Activated T-helper 17 cell treated with anti-CD3 and anti-CD28 coated beads, Interleukin-2, amount 50 U/mL, for 72 hours (primary cell): ENCODE measurements at places on chromosomes 3 and 15. TPM values are rescaled to one million over a fixed set of nuclear protein-coding genes. Genes with fewer than 3 reads are reported as not detected.
A peak's percentile ranks its signal among the peaks of the same experiment; 100 is the strongest.

DNA sequence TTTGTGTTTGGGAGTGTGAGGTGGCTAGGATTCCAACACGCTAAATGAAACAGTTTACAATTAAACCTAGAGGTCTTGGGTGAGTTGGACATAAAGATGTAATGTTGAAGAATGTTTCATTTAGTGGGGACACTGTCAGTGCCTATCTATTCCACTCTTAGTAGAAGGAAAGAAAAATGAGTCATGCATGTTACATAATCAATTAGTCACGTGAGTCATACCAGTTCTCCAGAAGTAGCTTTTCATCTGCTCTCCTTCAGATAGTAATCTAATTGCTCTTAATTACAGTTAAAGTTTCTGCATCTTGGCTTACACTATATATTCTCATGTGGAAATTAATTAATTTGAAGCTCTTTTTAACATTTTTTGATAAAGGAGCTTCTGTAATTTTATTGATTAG is 115.7 kb upstream of the P2RY1 start:
- no peak for ATAC-seq

The LRRK1 gene
- total RNA-seq, result 0.74 TPM

The FES gene
- 98.5 TPM for total RNA-seq

GRCh38 chr3:112089956-112090886 is 4.0 kb downstream of the C3orf52 start:
- no peak for ATAC-seq

GRCh38 chr15:75008629-75009326 is 13.4 kb downstream of the SCAMP5 start:
- ATAC-seq, result no peak

The PIF1 gene
- total RNA-seq, result 53.1 TPM

GRCh38 chr15:75554717-75555116 is 24.4 kb downstream of the PTPN9 start:
- no peak for ATAC-seq

GRCh38 chr3:193662757-193663322 is 69.8 kb downstream of the OPA1 start:
- ATAC-seq, result no peak

DNA sequence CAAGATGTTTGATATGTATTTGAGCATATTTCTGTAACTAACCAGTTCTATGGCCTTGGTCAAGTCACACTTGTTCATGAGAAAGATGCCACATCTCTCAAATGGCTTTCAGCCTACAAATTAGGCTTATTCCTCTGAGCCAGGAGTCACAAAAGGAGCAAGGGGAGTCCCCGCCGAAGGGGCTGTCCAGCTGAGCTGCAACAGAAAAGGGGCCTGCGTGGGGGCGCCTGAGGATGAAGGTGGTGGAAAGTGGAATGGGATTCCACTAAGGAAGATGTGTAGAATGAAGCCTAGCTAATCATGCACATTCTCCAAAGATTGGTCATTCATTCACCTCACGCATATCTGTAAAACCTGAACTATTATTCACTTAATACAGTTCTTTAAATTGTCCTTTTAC is 19.1 kb downstream of the ALDH1L1 start:
- ATAC-seq, result no peak

DNA sequence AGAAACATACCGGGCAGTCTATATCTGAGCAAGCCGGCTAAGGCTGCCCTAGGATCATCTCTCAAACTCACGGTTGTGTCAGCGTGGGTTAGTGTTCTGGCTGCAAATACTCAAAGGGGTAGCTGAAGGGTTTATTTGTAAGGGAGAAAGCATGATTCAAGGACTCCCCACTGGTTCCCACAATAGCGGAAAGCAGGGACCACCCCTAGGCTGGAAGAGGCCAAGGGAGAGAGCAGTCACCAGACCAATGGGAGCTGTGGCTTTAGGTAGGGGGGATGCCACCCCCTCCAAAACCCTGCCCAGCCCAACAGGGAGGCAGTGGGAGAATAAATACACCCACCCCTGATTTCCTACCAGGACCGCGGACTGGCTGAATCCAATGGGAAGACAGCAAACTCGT is 7.3 kb upstream of the LMCD1 start:
- no peak for ATAC-seq

GRCh38 chr3:174208161-174208560 is 651.0 kb upstream of the NAALADL2 start:
- ATAC-seq, result no peak

GRCh38 chr3:85050821-85051220 is 92.0 kb downstream of the CADM2 start:
- ATAC-seq, result no peak

The SLC51A gene
- not detected for total RNA-seq

- ATAC-seq, result no peak
Observed at GRCh38 chr15:31162721-31163510, 61.4 kb upstream of the TRPM1 start.

DNA sequence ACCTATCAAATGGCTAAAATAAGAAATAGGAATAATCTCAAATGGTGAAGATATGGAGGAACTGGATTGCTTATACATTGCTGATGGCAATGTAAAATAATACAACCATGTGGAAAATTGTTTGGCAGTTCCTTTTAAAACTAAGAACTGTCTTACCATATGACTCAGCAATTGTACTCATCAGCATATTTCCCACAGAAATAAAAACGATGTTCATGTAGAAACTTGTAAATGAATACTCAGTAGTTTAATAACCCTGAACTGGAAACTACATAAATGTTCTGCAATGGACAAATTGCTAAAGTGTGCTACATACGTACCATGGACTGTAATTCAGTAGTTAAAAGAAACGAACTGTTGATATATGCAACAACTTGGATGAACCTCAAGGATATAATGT is 253.9 kb upstream of the RBMS3 start:
- ATAC-seq, result peak; percentile 35

The FANCD2OS gene
- total RNA-seq, result not detected

DNA sequence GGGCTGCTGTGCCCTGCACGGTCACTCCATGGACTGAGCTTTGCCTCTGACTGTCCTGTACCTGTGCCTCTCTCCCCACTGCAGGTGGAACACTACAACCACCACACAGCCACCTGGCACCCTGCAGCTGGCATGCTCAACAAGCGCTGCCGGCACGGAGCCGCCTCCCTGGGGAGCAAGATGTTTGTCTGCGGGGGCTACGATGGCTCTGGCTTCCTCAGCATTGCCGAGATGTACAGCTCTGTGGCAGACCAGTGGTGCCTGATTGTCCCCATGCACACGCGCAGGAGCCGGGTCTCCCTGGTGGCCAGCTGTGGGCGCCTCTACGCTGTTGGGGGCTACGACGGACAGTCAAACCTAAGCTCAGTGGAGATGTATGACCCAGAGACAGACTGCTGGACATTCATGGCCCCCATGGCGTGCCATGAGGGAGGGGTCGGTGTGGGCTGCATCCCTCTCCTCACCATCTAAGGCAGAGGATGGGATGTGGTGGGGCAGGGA is 37.3 kb upstream of the PTPN23 start:
- no peak for ATAC-seq

- ATAC-seq, result no peak
Observed at GRCh38 chr3:38662544-38662943, 13.1 kb upstream of the SCN5A start.

DNA sequence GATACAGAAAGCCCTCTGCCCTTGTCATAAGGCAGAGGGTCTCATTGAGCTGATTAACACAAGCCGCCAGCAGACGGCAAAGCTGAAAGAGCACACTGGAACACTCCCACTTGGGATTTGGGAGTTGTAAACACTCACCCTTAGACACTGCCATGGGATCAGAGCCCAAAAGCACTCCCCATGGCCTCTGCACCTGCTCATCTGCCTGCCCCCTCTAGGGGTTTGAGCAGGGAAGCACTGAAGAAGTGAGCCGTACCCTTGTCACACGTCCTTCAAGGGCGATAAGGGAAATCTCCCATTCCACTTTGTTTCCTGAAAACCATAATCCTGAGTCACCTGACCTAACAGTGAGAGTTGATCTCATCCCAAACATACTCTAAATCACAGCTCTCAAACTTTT is 14.7 kb downstream of the FSIP1 start:
- ATAC-seq, result no peak

GRCh38 chr3:156368189-156368588 is 186.7 kb downstream of the SSR3 start:
- no peak for ATAC-seq

The CLDN16 gene
- not detected for total RNA-seq

The GRM2 gene
- 0.73 TPM for total RNA-seq

The EPB42 gene
- total RNA-seq, result not detected

GRCh38 chr3:55859305-55859704 is 372.2 kb upstream of the WNT5A start:
- no peak for ATAC-seq

- no peak for ATAC-seq
Observed at GRCh38 chr3:10392906-10393461, 72.1 kb upstream of the SEC13 start.

DNA sequence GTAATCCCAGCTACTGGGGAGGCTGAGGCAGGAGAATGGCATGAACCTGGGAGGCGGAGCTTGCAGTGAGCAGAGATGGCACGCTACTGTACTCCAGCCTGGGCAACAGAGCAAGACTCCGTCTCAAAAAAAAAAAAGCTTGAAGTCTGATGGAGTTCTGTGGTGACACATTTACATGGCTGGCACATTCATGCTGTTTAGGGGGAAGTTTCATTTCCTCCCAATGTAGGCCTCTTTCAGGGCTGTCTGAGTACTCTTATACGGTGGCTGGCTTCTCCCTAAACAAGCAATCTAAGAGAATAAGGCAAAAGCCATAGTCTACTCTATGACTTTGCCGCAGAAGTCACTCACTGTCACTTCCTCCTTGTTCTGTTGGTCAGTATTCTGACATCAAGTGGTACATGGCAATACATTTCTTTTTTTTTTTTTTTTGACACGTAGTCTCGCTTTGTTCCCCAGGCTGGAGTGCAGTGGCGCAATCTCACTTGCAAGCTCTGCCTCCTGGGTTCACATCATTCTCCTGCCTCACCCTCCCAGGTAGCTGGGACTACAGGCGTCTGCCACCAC is 41.2 kb downstream of the OIP5 start:
- no peak for ATAC-seq

DNA sequence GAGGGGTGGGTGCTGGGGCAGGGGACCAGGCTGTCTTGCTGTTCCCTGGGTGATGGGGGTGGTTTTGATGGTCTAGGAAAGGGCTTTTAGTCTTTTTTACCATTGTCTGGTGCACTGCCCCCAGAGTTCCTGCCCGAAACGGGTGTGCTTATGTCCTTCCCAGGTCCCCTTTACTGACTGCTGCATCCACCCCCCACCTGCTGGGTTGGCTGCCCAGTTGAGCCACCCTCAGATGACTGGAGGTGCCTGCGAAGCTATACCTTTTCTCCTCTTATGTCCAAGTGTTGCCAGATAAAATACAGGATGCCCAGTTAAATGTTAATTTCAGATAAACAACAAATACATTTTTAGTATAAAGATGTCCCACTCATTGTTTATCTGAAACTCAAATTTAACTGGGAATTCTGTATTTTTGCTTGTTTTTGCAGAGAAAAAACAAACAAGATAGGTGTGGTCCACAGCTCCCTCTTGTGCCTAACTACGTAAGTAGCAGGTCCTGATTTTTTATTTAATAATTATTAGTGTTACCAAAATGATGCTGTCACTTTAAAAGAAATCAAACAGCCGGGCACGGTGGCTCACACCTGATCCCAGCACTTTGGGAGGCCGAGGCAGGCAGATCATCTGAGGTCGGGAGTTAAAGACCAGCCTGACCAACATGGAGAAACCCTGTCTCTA is 6.1 kb upstream of the RPP14 start:
- ATAC-seq, result no peak

The RTP4 gene
- 3.1 TPM for total RNA-seq

- no peak for ATAC-seq
Observed at GRCh38 chr15:50415752-50416404, 8.3 kb upstream of the USP8 start.

DNA sequence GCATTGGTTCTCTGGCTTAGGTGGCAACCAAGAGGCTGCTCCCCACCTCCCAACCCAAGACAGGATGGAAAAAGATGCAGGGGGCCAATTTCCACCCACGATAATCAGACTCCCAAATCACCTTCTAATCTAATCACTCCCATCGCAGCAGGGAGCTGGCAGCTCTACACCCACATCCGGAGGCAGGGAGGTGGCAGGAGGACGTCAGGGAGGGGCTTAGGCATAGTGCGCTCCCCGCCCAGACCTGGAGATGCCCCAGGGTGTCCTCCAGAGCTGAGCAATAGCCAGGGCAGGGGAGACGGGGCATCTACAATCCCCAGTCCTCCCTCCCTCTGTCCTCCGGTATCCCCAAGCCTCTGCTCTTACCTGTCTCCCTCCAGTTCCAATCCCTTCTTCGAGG is 70.5 kb upstream of the SEC13 start:
- peak; percentile 31 for ATAC-seq

The CPNE4 gene
- total RNA-seq, result not detected

GRCh38 chr3:49191741-49192140 is 20.3 kb downstream of the KLHDC8B start:
- no peak for ATAC-seq

- ATAC-seq, result no peak
Observed at GRCh38 chr3:122919291-122919610, 108.3 kb downstream of the SEMA5B start.

- peak; percentile 1 for ATAC-seq
Observed at GRCh38 chr3:156483002-156483401, 71.9 kb downstream of the SSR3 start.

GRCh38 chr3:119677641-119677934 is 382 bp upstream of the COX17 start:
- no peak for ATAC-seq

DNA sequence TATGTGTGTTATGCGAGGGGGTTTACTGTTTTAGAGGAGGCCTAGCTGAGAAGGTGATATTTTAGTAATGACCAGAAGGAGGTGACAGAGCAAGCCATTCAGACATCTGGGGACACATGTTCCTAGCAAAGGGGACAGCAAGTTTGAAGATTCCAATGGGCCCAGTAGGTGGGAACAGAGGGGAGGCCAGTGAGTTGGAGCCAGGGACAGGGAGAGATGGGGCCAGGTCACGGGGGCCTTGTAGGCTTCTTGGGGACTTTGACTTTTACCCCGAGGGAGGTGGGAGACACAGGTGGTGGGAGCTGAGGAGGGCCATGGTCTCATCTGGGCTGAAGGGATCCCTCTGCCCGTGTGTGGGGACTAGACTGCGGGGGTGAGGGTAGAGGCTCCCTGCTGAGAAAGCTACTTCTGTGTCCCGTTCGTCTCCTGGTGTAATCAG is 72.5 kb downstream of the MGLL start:
- ATAC-seq, result no peak

DNA sequence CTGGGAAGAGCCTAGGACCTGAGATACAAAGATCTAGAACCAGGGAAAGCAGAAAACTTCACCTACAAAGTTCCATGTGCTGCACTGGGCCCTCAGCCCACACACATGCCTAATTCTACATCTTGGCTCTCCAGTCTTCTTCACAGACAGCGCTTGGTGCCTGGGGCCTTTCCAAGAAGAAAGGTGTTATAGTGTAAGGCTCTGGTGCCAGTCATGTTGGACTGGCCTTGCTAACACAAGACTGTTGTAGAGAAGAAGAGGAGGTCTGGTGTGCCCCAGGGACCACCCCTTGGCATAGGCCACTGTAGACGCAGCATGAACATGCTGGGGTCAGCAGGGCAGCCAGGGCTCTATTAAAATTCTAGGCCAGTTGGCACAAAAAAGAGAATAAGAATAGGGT is 226.2 kb upstream of the CTNNB1 start:
- ATAC-seq, result no peak
